ENCODE measurements at places on chromosomes 4 and X. TPM values are rescaled to one million over a fixed set of nuclear protein-coding genes. Genes with fewer than 3 reads are reported as not detected.

Gene BTK
- total RNA-seq, result not detected

Gene CDX4
- not detected for total RNA-seq

Gene MND1
- total RNA-seq, result 0.35 TPM

Gene KCTD8
- total RNA-seq, result 0.47 TPM

Gene CLTRN
- not detected for total RNA-seq

Gene FRMPD3
- not detected for total RNA-seq

Gene FHDC1
- under 0.01 TPM for total RNA-seq

Gene LONRF3
- 0.47 TPM for total RNA-seq

Gene ADAMTS3
- total RNA-seq, result 1.6 TPM

Gene MAML3
- total RNA-seq, result 1.1 TPM

Gene NLRP2B
- not detected for total RNA-seq

Gene SPIN4
- total RNA-seq, result 1.1 TPM

Gene RBM47
- 0.38 TPM for total RNA-seq

Gene MTNR1A
- not detected for total RNA-seq

Gene ARHGAP6
- 1.6 TPM for total RNA-seq

Gene SORBS2
- total RNA-seq, result 4.8 TPM

Gene COL4A6
- total RNA-seq, result 3.1 TPM

Gene MAGEA11
- not detected for total RNA-seq

Gene RNF4
- 34.5 TPM for total RNA-seq

Gene OPN1LW
- total RNA-seq, result not detected

Gene TEX13D
- not detected for total RNA-seq

Gene SSX4
- not detected for total RNA-seq
